ENCODE measurements at places on chromosomes 7 and 10.

DNA sequence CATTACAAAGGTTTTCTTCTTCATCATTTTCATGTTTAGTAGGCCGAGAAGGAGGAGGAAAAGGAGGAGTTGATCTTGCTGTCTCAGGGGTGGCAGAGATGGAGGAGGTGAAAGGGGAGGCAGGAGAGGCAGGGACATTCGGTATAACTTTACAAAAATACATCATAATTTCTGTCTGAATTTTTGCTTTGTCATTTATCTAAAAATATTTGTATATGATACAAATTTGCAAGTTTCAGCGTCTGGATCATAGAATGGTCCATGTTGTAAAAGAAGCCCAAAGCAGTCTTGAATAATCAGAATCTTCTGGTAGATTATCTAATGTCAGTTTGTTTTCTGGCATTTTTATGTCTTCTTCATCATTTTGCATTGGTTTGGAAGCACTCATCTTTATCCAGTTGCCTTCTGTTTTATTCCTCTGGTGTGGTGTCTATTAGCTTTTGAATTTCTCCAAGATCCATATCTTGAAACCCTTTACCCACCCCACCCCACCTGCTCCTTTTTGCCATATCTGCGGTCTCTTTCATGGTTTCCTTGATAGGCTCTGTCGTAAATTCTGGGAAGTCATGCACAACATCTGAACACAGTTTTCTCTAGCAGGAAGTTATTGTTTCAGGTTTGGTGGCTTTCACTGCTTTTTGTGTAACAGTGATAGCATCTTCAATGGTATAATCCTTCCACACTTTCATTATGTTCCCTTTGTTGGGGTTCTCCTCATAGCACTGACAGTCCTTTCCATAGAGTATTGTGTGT lies 95.0 kb downstream of the ST7 start:
- no peak for DNase-seq

DNA sequence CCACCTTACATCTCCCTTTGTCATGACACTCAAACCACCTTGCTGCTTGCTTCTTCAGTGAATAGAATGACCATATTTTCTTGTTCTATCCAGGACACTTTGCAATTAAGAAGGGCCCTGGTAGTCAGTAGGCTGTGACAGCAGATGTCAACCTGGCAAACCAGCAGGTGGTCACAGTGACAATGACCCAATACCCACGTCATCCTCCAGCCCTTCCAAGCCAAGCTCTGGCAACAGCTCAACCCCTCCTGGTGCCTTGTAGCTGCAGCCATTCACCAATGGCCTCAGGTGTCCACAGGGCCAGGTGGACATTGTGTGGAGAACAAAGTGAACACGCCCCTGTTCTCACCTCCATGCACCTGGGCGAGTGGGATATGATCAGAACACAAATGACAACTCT lies 87.6 kb upstream of the MACROH2A2 start:
- DNase-seq: no peak

GRCh38 chr10:117047947-117048346 lies 43.0 kb upstream of the SHTN1 start:
- DNase-seq: no peak

DNA sequence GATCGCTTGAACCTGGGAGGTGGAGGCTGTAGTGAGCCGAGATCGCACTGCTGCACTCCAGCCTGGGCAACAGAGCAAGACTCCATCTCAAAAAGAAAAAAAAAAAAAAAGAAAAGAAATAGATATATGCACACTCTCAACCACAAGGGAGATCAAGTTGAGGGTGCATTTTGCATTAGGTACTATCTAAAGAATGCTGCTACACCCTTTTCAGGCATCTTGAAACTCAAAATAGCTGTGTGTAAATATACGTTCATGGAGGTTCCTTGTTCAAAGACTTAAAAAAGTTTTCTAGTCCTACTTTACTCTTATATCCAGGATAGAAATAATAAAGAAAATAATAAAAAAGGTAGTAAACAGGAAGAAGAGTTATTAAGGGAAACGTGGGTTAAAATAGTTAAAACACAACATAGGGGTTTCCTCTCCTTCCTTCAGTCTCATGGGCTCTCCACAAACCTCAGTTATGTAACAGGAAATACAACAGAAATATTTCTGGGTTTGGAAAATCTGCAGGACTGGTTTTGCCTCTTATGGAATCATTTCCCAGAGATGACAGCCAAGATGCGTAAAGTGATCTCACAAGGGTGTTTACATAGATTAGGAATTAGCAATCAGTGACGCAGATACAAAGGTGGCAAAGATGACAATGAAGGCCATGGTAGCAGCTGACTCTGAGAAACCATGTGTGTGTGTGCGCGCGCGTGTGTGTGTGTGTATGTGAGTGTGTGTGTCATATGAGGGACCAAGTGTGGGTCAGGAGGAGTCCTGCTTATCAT lies 15.1 kb downstream of the STEAP4 start:
- no peak for DNase-seq

DNA sequence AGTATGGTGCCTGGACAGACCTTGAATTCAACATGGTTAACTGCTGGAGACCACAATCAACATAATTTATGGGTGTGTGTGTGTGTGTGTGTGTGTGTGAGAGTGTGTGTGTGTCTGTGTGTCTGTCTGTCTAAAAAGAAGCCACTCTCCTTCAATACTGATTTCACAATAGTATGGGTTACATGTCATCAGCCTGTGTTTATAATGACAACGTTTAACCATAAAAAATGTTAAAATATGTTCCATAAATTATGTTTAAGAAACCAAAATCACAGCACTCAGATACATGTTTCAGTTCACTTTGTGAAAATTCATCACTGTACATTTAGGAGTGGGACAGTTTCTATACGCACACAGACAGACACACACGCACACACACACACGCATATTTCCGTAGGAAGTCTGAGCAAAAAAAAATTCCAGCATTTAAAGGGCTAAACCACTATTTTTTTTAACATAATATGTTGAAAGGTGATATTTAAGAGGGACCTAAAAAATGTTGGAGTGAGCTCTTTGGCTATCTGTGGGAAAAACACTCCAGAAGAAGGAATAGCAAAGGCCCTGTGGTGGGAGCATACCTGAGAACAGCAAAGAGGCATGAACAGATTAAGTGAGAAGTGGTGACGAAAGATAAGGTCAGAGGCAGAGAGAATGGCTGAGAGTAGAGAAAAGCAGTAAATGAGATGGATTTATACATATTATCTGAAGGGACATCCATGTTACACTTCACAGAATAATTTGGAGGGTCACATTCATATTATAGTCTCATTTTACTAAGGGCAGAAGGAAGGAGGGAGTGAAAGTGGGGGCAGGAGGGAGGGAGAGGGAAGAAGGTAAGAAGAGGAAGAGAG lies 10.9 kb downstream of the PDZD8 start:
- no peak for DNase-seq

DNA sequence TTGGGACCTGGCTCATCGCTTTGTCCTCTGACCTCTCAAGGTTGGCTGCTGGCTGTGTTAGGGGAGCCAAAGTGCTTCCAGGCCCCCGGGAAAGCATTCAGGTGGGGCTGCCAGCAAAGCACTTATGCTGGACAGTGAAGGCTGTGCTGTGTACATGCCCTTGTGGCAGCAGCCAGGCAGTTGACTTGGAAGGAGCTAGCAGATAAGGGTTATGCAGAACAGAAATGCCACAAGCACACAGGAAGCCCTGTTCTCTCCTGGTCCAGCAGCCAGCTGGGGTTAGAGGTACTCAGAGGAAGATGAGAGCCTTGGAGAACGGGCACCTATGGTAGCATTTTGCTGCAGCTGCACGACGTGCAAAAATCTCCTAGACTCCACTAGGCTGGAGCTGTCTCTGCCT lies 35.2 kb upstream of the OR9A4 start:
- no peak for DNase-seq

- no peak for DNase-seq
Observed at GRCh38 chr10:59358576-59358975, 3.8 kb downstream of the FAM13C start.

GRCh38 chr7:95871075-95871848 lies 98.9 kb downstream of the DYNC1I1 start:
- DNase-seq: no peak

DNA sequence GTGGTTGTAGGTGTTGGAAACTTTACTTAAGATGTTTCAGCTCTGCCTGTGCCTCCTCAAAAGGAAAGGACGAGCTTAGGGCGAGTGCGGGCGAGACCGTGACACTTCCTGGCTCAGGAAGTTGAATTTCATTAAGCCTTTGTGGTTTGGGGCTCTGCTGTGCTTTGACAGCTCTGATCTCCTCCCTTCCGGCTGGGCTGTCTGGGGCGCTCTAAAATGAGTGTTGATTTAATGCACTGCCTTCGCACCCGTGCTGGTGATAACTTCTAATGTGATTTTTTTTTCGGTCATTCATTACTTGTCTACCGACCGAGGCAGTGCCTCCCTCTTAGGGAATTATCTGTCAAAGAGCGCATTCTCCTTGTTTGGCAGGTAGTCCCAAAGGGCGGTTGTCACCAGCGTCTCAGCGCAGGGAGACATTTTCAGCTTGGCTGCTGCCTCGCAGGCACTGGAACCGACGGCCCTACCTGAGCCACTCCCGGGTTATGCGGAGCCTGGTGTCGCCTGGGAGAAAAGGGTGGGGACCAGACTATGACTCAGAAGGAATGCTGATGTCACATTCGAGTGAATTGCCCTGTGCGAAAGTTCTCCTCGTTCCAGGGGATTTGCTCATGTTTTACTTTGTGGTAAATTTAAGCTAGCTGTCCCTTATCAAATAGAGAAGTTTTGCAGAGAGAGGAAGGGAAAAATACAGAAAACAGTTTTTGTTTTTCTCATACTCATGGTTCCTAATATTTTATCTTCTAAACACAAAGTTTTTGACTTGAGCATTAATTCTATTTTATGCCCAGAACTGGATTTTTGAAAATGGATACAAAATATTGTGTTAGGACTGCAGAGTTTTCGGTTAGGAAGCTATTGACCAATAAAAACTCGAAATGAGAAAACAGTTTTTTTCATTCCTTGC lies 920 bp downstream of the TES start:
- peak; percentile 57 for DNase-seq

DNA sequence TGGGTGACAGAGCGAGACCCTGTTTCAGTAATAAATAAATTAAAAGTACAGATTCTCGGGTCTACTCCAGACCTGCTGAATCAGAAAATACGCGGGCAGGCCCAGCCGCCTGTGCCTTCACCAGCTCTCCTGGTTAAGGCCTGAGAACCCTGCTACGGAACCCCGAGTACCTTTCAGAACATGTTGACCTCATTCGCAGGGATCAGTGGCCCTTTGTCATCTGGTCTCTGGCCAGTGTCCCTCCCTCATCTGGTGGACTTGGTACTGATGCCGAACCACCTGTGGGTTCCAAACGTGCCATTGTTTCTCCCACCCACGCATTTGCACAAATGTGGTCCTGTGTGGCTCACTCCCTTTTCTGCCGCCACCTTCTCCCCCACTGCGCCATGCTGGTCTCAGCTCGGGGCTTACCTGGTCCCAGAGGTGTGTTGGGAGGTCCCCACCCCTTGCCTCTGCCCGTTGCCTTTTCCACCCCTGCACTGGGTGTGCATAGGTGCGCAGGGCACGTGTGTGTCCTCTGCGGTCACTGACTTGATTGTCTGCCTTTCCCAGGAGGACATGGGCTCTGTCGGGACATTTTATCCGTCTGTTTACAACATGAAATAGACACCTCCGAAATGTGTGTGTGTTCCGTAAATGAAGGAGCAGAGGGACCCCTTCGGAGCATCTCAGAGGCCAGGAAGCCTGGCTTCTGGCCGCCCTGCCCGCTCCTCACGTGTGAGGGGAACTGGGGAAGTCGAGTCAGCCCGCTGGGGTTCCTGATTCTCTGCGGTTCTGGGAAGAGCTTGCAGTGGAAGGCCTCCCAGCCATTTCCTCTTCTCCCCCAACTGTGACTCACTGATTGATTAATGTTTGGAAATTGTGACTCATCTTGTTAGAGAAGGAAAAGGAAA lies 135.2 kb downstream of the CUX1 start:
- DNase-seq: no peak

DNA sequence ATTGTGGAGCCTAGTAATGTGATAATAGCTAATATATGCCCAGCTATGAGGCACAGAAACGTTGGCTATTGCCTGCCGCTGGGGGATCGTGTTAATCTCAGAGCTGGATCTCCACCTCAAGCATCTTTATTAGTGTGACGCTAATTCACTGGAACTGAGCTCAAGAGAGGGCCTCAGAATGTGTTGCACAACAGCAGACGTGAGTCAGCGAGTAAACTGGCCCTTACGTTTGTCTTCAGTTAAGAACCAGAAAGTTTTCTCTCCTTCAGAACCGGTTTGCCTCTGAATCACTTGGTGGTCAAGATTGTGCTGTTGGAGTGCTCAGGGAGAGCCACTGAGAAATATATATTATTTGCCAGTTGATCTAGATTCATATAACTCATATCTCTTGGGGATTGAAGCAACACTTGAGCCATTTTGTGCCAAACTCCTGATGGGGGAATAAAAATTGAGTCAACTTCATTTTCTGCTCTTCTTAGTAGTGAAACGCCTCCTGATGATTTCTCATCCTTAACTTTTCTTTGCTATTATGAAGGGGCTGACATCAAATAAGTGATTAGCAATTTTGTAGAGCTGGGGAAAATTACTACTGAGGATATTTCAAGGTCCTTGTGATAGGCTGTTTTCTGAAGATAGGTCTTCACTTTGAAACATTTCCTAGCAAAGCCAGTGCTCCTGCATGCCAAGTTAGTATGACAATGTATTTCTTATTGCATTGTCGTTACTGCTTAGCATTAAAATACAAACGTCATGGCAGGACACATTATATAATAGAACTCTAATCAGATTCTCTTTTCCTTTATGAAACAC lies 22.3 kb downstream of the BZW2 start:
- no peak for DNase-seq

DNA sequence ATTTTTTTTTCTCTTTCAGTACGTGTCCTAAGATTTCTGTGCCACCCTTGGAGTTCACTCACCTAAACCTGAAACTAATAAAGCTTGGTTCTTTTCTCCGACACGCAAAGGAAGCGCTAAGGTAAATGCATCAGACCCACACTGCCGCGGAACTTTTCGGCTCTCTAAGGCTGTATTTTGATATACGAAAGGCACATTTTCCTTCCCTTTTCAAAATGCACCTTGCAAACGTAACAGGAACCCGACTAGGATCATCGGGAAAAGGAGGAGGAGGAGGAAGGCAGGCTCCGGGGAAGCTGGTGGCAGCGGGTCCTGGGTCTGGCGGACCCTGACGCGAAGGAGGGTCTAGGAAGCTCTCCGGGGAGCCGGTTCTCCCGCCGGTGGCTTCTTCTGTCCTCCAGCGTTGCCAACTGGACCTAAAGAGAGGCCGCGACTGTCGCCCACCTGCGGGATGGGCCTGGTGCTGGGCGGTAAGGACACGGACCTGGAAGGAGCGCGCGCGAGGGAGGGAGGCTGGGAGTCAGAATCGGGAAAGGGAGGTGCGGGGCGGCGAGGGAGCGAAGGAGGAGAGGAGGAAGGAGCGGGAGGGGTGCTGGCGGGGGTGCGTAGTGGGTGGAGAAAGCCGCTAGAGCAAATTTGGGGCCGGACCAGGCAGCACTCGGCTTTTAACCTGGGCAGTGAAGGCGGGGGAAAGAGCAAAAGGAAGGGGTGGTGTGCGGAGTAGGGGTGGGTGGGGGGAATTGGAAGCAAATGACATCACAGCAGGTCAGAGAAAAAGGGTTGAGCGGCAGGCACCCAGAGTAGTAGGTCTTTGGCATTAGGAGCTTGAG lies at the start of gene CFTR:
Gene CFTR, plus strand, starts transcription at position 801 of the 830 bp plus-strand sequence. CDS start 70 bp downstream, outside the sequence.
- DNase-seq: no peak

- DNase-seq: no peak
Observed at GRCh38 chr7:135828604-135829003, 80.0 kb upstream of the FAM180A start.

All from activated naive CD4-positive, alpha-beta T cell (primary cell).